A549 treated with DMSO at 1 μM for 4 hours (cell line): ENCODE measurements at places on chromosomes 7 and 10. TPM values are rescaled to one million over a fixed set of nuclear protein-coding genes. Genes with fewer than 3 reads are reported as not detected.

Gene SPDYE11
- not detected in 5 replicates for total RNA-seq

Gene ABCA13
- total RNA-seq: 0.01 to 0.07 TPM (median 0.05 TPM) in 4 of 5 replicates, not detected in the other

Gene NUDCD3
- 46.0 to 60.4 TPM (median 56.1 TPM) in 5 replicates for total RNA-seq

Gene PRRT4
- total RNA-seq: 0.19 to 0.43 TPM (median 0.37 TPM) in 5 replicates

Gene KCND2
- total RNA-seq: not detected in 5 replicates

Gene TEX47
- total RNA-seq: not detected in 5 replicates

Gene ZNF25
- total RNA-seq: 1.2 to 2.7 TPM (median 1.9 TPM) in 5 replicates

Gene HOXA9
- 0.44 to 0.78 TPM (median 0.74 TPM) in 5 replicates for total RNA-seq

Gene TMEM213
- total RNA-seq: not detected in 5 replicates

Gene RBP4
- 4.8 to 10.4 TPM (median 6.8 TPM) in 5 replicates for total RNA-seq

Gene METTL2B
- 20.1 to 29.7 TPM (median 26.5 TPM) in 5 replicates for total RNA-seq

Gene UPK3B
- total RNA-seq: 10.4 to 20.2 TPM (median 18.3 TPM) in 5 replicates

Gene SFTPA1
- not detected in 5 replicates for total RNA-seq

Gene OR2A5
- not detected in 5 replicates for total RNA-seq

Gene ADARB2
- total RNA-seq: not detected in 5 replicates

Gene SPOCK2
- total RNA-seq: 0.19 to 0.52 TPM (median 0.37 TPM) in 5 replicates

Gene NEBL
- total RNA-seq: 2.7 to 6.5 TPM (median 4.6 TPM) in 5 replicates

Gene AKR1C8
- total RNA-seq: 0.32 to 0.49 TPM in 2 of 5 replicates, not detected in the others

Gene ERV3-1
- total RNA-seq: 2.1 to 4.9 TPM (median 3.3 TPM) in 5 replicates

Gene AZGP1
- total RNA-seq: 0.23 TPM in 1 of 5 replicates, not detected in the others

Gene DNAJC30
- total RNA-seq: 7.8 to 10.4 TPM (median 9.6 TPM) in 5 replicates

Gene ATOH7
- total RNA-seq: 0.19 to 0.44 TPM (median 0.26 TPM) in 5 replicates

Gene VPS37D
- 3.1 to 5.5 TPM (median 4.4 TPM) in 5 replicates for total RNA-seq

Gene CFTR
- 0.31 TPM in 1 of 5 replicates, not detected in the others for total RNA-seq

Gene GDF10
- 0.06 to 0.15 TPM (median 0.12 TPM) in 5 replicates for total RNA-seq

Gene STAG3
- total RNA-seq: 0.08 to 0.27 TPM (median 0.14 TPM) in 4 of 5 replicates, not detected in the other

Gene RPS24
- 2,717 to 3,623 TPM (median 3,012 TPM) in 5 replicates for total RNA-seq

Gene GIMAP5
- total RNA-seq: not detected in 5 replicates

Gene EVX1
- 0.05 to 0.06 TPM (median 0.06 TPM) in 3 of 5 replicates, not detected in the others for total RNA-seq

Gene GIMAP6
- not detected in 5 replicates for total RNA-seq

Gene HYAL4
- total RNA-seq: 0.07 TPM in 1 of 5 replicates, not detected in the others

Gene CCL24
- 0.25 to 0.32 TPM in 2 of 5 replicates, not detected in the others for total RNA-seq

Gene PLPP4
- 0.13 TPM in 1 of 5 replicates, not detected in the others for total RNA-seq

Gene CTAGE8
- total RNA-seq: not detected in 5 replicates

Gene ACHE
- 1.4 to 2.5 TPM (median 1.8 TPM) in 5 replicates for total RNA-seq

Gene OPALIN
- total RNA-seq: not detected in 5 replicates

Gene WEE2
- total RNA-seq: not detected in 5 replicates

Gene GDF2
- not detected in 5 replicates for total RNA-seq

Gene TMEM176A
- total RNA-seq: not detected in 5 replicates

Gene ADRB1
- total RNA-seq: 0.54 to 0.86 TPM (median 0.76 TPM) in 5 replicates

Gene WDR37
- 7.7 to 9.0 TPM (median 7.9 TPM) in 5 replicates for total RNA-seq
